GM23248 (cell line): ENCODE measurements at places on chromosomes 16 and 17. TPM values are rescaled to one million over a fixed set of nuclear protein-coding genes. Genes with fewer than 3 reads are reported as not detected.

- no peak for DNase-seq
Measured at GRCh38 chr17:78448356-78448993, 70.0 kb downstream of the PGS1 start.

- no peak for DNase-seq
Measured at GRCh38 chr16:65994291-65994690, 372.2 kb upstream of the CDH5 start.

DNA sequence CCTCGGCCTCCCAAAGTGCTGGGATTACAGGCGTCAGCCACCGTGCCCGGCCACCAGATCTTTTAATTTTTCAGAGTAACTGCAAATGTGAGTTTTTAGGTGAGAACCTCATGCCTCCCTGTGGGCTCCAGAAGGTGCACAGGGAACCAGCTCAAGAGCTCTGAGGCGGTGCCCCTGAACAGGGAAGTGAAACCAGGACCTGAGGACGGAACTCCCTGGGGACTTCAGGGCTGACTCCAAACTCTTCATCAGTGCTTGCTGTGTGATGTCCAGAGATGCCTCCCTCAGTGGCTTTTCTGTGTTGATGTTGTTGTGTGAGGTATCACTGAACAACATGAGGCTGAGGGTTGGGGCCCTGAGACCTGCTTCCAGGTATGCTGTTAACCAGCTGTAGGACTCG is 23.8 kb downstream of the SLC12A3 start:
- no peak for DNase-seq

GRCh38 chr16:5875416-5875815 is 777.8 kb upstream of the EEF2KMT start:
- DNase-seq: no peak

DNA sequence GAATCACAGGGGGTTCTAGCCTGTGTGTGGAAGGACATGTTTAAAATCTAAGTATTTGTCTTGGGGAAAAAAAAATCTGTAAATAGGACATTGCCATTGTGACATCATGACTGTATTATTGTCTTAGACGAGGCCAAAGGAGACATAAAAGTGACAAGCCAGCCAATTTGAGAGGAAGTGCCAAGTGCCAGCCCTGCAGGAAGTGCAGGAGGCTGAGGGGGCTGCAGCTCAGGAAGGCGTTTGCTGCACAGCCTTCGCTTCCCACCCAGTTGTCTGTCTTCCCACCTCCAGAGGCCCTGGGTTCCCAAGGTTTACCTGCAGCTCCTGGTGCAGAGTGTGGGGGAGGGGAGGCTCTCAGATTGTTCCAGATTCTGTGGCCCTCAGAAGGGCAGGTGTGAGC is 1.3 kb downstream of the ADCY7 start:
- no peak for DNase-seq

DNA sequence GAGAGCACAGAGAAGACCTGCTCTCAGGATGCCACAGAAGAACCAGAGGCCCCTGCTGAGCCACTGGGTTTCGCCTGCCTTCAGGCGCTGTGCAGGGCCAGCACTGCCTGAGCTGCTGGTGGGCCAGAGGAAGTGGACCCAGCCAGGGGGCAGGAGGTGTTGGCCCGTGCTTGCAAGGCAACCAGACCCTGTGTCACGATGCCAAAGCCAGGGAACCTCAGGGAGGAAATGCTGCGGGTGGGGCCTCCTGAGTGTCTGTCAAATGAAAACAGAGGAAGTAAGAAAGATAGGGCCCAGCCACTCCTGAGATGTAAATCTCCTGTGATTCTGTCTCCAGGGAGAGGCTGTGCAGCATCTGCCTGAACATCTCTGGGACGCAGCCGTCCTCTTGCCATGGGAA is 58.1 kb upstream of the ADORA2B start:
- DNase-seq: no peak

GRCh38 chr16:89904606-89905510 is 13.8 kb upstream of the MC1R start:
- DNase-seq: no peak

- peak; percentile 95 for DNase-seq
Measured at GRCh38 chr16:15811481-15812400, 45.1 kb downstream of the MYH11 start.

DNA sequence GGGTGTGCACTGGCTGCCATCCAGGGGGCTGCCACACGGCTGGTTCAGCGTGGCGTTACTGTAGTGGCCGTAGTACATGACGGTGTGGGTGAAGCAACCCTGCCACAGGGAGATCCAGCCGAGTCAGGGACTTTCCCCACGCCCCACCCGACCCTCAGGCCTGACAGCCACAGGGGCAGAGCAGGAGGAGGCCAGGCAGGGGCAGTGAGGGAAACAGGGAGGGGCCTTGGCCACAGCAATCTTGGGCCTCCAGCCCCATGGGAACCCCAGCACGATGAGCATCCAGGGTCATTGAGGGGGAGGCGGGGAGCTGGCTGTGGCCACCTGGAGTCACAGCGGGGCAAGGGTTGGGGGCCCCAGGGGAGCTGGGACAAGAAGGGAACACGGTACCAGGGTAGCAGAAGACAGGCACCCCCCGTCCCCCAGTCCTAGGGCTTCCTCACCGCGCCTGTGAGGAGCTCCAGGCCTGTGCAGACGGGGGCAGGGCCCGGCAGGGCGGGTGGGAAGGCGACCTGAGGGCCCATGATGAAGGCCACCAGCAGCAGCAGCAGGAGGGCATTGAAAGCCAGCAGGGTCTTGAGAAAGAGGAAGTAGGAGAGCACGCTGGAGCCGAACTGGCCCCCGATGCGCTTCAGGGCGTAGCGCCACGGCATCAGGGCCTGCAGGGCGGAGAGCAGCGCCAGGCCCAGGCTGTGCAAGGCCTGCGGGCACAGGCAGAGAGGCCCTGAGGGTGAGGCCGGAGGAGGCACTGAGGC is 4.3 kb downstream of the TMC6 start:
- no peak for DNase-seq

DNA sequence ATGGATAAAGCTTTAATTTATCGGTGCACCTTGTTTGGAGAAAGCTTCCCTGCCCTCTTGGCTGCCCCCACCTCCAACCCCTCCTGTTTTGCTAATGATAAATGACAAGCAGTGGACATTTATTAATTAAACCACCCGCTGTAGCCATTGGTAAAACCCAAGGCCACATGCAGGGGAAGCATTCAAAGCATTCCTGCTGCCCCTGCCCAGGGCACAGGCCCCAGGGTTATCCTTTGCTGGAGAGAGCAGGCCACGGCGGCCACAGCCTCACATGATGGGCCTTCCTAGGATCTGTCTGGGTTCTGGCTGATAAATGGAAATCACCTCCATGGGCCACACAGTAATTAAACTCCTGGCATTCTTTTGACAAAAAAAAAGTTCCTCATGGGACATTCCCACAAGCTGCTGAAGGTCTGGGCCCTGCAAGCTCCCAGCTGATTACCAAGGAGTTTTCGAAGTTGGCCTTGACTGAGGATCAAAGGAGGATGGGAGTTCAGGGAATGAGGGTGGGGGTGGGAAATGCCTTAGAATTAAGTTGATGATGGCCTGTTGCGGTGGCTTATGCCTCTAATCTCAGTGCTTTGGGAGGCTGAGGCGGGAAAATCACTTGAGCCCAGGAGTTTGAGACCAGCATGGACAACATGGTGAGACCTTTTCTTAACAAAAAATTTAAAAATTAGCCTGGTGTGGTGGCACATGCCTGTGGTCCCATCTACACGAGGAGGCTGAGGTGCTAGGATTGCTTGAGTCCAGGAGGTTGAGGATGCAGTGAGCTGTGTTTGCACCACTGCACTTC is 35.5 kb downstream of the SOST start:
- no peak for DNase-seq

- no peak for DNase-seq
Measured at GRCh38 chr16:64242492-64242891, 879.4 kb downstream of the CDH11 start.

Gene PRCD
- total RNA-seq: 1.5 and 3.4 TPM in 2 replicates

Gene KRT20
- total RNA-seq: not detected in 2 replicates

Gene NLRC3
- total RNA-seq: not detected in 2 replicates

Gene SLC5A11
- total RNA-seq: not detected in 2 replicates

Gene NPIPA2
- total RNA-seq: 0.32 and 0.51 TPM in 2 replicates

Gene AGRP
- total RNA-seq: not detected in 2 replicates

Gene RGS11
- total RNA-seq: 2.4 and 7.0 TPM in 2 replicates
